ENCODE measurements at places on chromosomes 2 and 18.

DNA sequence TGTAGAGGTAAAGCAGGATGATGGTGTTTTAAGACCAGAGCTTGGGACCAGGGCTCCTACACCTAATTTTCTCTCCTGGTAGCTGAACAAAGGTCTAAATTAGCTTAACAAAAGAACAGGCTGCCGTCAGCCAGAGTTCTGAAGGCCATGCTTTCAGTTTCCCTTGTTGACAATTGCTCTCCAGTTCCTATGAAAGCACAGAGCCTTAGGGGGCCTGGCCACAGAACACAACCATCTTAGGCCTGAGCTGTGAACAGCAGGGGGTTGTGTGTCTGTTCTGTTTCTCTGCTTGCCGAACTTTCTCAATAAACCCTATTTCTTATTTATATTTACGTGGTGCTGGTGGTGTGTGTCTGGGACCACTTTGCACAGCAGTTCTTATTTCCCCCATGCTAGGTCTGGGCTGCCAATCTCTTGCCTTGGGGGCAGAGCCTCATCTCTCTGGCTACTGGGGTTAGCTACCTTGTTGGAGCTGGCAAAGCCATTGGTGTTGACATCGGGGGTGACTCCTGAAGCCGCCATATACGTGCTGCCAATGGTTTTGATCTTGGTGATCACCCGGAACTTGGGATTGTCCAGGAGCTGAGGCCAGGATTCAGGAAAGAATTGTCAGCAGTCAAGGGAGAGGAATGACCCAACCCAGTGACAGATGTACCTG is 29.0 kb downstream of the CENPO start:
- no peak for DNase-seq

- no peak for DNase-seq
Observed at GRCh38 chr2:207265869-207266268, 100.1 kb upstream of the KLF7 start.

GRCh38 chr18:45984546-45985235 is 17.6 kb upstream of the EPG5 start:
- no peak for DNase-seq

DNA sequence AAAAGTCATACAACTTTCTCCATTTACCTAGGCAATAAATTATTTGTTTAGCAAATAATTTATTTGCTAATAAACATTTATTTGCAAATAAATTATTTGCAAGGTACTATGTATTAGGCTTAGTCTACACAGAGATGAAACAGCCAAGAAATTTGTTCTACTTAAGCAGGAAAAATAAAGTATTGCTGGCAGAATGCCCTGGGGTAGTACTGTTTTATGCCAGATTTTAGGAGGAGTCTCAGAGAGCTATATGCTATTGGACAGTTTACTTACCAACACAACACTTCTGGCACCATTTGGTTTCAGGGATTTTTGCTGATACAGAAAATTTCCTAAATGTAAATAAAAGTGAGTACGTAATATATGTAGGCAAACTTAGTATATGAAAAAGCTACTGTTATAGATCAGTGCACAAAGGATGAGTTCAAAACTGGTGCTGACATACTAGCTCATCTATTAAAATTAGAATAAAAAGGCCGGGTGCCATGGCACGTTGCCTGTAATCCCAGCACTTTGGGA is 23.2 kb upstream of the CDKL4 start:
- DNase-seq, result no peak

Measured in fibroblast of skin of left quadriceps (primary cell).